ENCODE measurements at places on chromosomes 7 and 10.

- no peak for DNase-seq
Observed at GRCh38 chr10:260819-261429, 125.7 kb downstream of the ZMYND11 start.

- no peak for DNase-seq
Observed at GRCh38 chr10:14688606-14689005, 86.1 kb downstream of the FAM107B start.

DNA sequence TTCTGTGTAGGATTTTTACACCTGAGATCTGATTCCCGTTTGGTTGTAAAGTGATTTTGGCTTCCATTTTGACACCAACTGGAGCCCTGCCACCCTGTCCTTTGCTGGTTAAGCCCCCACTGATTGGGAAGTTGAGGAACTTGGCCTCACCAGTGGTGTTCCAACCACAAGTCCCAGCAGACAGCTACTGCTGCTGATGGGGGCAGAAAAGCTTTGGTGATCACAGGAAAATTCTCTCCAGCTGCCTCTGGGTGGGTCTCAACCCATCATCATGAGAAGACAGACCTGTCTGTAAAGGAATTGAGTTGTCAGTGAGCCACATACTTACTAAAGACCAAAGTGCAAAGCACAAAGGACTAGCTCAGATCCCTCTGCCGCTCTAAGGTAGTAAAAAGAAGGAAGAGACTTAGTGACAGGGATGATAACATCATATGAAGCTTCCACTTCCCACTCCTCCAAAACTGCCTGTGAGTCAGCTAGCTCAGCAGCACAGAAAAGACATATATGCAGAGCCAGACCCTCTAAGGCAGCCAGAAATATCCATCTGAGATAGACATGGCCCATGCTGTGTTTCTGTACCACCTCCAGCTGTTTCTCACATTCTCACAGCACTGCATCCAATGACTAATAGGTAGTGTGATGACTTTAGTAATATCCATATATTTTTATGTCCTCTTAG, 22.4 kb upstream of the LRRC17 start:
- no peak for DNase-seq

DNA sequence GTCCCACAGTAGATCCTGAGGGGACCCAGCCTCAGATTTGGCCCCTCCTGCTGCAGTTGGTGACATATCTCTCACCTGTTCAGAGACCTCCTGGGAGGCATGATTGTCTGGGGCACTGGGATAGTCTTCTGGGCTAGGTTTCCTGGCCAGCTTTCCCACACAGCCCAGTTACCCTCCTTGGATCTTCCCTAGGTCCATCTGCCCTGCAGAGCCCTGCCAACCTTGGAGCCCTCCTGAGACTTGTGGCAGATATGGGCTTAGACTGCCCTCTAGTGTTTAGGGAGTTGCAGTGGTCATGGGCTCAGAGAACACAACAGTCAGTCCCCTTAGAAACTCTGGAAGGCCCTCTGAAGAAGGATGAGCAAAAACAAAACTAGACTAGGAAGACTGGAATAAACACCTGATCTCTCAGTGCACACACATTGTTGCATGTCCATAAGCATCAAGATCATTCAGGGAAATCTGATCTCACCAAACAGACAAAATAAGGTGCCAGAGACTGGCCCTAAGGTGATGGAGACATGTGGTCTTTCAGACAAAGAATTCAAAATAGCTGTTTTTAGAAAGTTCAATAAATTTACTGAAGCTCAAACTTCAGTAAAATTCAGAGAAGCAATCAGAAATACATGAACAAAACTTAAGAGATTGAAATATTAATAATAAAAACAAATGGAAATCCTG, 324.6 kb downstream of the ATRNL1 start:
- no peak for DNase-seq

DNA sequence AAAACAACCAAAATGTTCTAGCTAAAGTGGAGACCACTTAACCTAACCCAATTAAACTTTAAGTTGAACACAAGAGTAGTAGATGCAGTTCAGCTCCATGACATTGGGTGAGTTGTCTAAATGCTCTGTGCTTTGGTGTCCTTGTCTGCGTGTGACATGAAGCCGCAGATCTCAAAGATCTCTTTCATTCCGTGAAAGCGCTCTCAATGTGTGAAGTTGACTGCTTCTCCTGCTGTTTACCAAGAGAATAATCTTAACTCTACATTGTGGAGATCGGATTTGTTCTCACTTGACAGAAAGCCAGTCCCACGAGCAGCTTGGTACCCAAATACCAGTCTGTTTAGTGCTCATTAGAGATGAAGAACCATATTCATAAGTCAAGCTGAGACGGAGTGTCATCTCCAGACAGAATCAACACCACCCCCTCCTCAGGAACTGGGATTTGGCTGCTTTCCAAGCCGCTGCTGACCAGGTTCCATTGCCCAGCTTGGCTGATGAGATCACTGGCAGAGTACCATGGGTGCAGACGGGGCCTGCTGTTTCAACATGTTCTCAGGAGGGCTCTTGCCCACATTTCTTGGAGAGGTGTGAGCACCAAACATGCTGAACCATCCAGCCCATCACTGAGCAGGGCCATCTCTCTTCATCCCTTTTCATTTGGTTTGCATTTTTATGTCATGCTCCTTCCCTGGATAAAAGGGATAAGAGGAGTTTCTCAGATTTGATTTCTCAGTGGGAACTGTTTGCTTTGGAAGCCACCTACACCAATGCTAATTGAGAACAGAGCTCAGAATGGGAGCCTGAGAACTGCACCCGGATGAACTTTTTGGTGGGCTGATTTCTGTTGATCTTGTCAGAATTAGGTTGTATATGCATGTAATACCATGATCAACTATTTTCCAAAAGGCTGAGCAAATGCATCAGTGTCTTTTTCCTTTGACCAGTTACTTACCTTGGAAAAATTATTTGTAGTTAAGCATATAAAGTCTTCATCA, 95.8 kb upstream of the AGBL3 start:
- no peak for DNase-seq

DNA sequence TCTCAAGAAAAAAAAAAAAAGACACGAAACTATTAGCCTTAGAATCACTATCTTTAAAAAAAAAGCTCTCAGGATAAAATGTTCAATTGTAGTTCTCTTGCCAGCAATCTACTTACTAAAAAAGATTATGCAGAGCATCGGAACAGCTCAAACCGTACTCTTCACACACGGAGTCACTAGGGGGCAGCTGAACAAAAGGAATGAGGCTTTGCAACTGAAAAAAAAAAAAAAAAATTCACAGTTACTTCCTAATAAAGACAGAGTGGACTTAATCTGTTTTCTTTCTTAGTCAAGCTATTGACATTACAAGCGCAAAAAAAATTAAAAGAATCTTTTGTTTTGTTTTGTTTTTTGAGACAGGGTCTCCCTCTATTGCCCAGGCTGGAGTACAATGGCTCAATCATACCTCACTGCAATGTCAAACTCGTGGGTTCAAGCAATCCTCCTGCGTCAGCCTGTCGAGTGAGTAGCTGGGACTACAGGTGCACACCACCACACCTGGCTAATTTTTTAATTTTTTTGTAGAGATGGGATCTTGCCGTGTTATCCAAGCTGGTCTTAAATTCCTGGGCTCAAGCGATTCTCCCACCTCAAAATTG, 11.5 kb downstream of the PMS2 start:
- peak; percentile 45 for DNase-seq

DNA sequence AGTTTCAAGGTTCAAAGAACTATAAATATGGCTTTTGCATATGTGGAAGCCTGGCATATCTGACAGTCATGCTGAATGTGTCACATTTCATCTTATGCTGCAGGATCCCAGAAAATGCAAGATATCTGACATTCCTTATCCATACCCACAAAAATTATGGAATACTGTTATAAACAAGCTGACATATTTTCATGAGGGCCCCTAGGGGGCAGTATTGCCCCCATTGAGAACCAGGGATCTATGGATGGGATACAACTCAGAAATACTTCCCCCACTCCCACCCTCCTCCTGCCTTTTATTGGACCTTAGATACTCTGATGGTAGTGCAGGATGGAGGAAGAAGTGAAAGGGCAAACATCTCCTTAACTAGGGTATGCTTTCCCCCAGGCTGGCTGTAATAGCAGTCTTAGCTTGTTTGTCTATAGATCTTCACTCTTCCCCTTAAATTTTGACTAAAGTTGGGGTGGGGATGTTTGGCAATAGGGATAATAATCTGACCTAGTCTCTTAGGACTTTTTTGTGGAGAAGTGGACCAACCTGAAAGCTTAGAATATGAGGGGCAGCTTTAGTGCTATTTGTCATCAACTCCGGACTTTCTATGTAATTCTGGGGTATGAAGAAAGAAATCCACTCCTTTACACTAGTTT, 3.5 kb upstream of the GNGT1 start:
- no peak for DNase-seq

DNA sequence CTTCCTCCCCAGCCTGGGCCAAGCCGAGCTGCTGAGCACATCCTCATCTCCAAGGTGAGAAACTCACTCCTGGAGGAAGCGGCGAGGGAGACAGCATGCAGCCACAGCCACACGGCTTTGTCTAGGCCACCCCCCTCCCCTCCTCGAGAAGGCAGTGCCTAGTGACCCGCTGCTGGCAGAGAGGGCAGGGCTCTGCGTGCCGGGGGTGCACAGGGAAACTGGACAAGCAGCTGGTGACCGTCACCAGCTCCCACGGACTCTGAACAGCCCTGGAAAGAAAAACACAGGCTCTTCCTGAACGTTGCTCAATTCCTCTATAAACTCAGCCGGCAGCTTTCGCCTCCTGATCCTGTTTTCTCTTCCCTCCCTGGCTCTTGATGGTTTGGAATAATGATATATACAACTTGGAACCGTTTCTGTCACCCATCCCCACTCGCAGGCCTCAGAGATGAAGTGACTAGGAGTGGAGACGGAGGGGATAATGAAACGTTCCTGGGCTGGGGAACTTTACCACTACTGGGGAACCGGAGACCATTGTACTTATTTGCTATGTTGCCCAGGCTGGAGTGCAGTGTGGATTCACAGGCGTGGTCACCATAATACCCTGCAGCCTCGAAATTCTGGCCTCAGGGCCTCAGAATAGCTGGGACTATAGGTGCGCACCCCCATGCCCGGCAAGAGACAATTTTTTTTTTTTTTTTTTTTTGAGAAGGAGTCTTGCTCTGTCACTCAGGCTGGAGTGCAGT, 19.3 kb downstream of the PAPOLB start:
- no peak for DNase-seq

GRCh38 chr10:121484401-121484800, 113.8 kb downstream of the FGFR2 start:
- DNase-seq, result no peak

All from T-cell (primary cell).